Activated CD8-positive, alpha-beta T cell treated with anti-CD3 and anti-CD28 coated beads for 36 hours (primary cell): ENCODE measurements at places on chromosomes 13 and 19. TPM values are rescaled to one million over a fixed set of nuclear protein-coding genes. Genes with fewer than 3 reads are reported as not detected.
A peak's percentile ranks its signal among the peaks of the same experiment; 100 is the strongest.

Gene DZIP1
- 0.54 TPM for total RNA-seq

DNA sequence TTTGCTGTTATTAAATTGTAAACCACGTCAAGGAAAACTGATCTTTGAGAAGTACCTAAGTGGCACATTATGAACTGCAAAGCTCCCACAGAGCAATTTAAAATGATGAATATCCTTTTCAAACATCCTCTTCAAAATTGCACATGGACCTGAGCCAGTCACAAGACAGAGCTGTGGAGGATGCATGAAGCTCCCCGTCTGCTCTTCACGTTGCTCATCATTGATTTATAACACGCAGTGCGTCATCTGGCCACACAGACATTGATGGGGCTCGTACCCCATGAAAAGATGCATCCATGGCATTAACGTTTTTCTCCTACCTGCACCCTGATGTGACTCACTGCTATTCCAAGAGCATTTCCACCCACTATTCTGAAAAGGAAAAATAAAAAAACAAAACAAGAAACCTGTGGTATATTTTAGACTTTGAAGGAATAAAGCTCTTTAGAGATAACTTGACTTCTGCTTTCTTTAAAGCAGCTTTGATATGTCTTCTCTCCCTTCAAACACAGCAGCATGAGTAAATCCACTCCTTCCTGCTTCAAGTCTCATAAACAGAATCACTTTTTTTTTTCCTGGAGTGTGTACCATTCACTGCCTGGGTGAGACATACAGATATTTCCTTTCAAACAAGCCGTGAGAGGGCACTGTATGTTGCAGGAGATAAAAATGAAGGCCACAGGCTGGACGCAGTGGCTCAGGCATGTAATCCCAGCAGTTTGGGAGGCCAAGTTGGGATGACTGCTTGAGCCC is 7.2 kb upstream of the SERTM1 start:
- DNase-seq: no peak
- H3K4me3 ChIP-seq: no peak overlapping the region
- no peaks in the 10 kb centered on the region for H3K36me3 ChIP-seq
- peaks cover 11% of the 10 kb centered on the region for H3K27me3 ChIP-seq
- H3K27ac ChIP-seq: no peak overlapping the region

Gene ZSCAN5B
- not detected for total RNA-seq

Gene FLT3
- total RNA-seq: not detected

DNA sequence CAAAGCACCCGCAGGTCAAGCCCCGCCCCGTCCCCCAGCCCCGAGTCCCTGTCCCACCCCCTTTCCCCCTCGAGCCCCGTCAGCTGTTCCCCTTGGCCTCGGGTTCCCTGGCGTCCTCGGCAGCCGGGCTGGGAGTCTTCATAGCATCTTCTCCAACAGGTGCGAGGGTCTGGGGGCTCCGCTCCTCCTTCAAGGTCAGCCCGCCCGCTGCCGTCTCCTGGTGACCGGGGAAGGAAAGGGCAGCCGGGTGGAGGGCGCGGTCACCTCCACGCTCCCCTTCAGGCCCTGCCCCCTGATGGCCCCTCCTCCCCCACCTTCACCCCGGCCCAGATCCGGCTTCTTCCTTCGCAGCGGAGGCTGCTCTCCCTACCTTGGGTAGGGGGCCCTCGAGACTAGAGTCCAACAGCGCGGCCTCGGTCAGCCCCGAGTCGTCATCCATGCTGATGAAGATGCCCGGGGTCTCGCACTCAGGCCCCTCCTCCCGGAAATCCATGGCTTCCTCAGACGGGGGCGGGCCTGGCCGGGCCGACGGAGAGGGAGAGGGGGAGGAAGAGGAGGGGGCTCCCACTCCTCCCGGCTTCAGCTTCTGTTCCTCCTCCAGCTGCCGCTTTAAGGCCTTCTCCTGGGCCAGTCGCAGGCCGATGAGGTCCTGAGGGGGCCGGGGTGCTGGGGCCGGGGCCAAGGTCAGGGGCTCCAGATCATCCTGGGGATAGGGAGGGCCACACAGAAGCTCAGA is 541 bp upstream of the RSPH6A start:
- DNase-seq: peak; percentile 19
- H3K27ac ChIP-seq: no peak overlapping the region
- H3K27me3 ChIP-seq: peaks cover 2% of the 10 kb centered on the region

GRCh38 chr19:5194641-5195040 is 146.0 kb downstream of the PTPRS start:
- no peaks in the 10 kb centered on the region for H3K36me3 ChIP-seq
- no peak overlapping the region for H3K4me3 ChIP-seq
- no peak overlapping the region for H3K27ac ChIP-seq

DNA sequence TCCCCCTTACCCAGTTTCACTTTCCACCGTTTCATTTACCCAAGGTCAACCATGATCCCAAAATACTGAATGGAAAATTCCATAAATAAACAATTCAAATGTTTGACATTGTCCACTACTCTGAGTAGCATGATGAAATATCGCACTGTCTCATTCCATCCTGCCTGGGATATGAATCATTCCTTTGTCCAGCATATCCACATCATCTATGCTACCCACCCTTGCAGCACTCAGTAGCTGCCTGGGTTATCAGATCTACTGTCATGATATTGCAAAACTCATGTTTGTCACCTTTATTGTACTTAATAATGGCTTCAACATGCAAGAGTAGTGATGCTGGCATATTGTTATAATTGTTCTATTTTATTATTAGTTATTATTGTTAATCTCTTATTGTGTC is 263.9 kb upstream of the NBEA start:
- no peaks in the 10 kb centered on the region for H3K36me3 ChIP-seq
- H3K4me1 ChIP-seq: no peaks in the 10 kb centered on the region
- H3K27me3 ChIP-seq: peaks cover 1% of the 10 kb centered on the region
- no peak overlapping the region for H3K4me3 ChIP-seq

- H3K27me3 ChIP-seq: no peaks in the 10 kb centered on the region
- no peak for DNase-seq
- H3K27ac ChIP-seq: no peak overlapping the region
- H3K4me3 ChIP-seq: no peak overlapping the region
- peaks cover 10% of the 10 kb centered on the region for H3K36me3 ChIP-seq
- H3K4me1 ChIP-seq: peaks cover 7% of the 10 kb centered on the region
These were observed 2.5 kb downstream of the RAX2 start for GRCh38 chr19:3769494-3769893.
